ENCODE measurements at places on chromosomes 16 and 17. TPM values are rescaled to one million over a fixed set of nuclear protein-coding genes. Genes with fewer than 3 reads are reported as not detected.

DNA sequence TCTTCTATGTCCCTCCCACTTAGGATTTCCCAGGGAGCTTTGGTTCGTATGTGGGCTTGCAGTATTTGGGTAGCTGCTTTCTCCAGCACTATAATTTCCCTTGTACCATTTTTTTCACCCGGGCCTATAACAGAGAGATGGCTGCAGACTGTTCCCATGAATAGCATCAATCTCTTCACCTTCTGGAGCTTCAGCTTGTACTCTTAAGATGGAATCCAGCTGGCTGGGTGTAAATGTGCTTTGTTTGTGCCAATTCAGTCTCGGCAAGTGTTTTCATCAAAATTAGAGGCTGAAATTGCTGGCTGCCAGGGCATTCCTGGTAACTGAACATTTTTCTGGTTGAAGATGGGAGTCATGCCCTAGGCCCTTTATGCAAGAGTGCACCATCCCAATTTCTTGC is 12.2 kb upstream of the CPD start:
- DNase-seq, result no peak

DNA sequence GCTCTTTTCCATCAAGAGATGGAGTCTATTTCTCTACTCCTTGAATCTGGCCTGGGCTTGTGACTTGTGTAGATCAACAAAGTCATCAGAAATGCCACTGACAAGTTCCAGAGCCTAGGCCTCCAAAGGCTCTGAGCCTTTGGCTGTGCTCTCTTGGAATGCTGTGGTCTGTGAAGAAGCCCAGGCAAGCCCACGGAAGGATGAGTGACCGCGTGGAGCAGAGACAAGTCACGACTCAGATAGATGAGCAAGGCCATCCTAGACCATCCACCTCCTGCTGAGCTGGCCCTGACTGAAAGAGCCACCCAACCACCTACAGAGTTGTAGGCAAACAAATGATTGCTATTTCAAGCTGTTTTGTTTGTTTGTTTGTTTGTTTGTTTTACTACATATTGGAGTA is 11.6 kb upstream of the ICAM2 start:
- DNase-seq, result no peak

DNA sequence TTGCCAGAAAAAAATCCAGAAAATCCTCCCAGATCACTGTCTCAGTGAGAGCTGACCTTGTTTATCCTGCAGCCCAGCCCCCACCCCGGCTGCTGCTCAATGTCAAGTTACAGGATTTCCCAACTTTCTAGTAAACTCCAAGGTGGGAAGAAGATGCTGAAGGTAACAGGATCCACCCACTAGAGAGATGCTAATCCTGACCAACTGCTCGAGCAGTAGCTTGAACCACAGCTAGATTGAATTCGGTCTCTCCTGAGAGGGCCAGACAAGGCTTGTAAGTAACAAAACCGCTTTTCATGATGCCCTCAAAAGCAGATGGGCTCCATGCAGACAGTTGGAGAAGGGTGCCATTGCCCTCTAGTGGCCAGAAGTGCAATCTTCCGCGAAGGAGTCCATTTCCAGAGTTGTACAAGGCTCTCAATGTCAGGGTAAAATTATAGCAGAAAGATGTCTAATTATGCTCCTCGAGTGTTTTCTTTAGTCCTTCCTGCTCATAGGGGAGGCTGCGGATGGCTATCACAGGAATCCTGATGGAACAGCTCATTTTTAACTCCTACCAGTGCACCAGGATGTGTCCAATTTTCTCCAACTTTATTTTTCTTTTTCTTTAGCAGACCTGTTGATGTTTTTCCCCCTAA is 3.9 kb downstream of the CDH11 start:
- peak; percentile 84 for DNase-seq

DNA sequence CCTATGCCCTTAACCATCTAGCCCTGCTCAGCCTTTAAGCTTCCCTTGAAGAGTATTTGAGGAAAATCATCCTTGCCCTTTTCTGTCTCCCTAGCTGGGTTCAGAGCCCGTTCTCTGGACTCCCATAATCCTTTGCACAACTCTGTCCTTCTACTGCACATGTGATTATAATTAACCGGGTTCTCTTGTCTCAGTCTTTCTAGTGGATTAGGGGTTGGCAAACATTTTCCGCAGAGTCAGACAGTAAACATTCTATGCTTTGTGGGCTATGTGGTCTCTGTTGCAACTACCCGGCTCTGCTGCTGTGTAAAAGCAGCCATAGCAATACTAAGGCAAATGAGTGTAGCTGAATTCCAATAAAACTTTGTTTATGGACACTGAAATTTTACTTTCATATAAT is 80.0 kb downstream of the CDRT15 start:
- DNase-seq, result no peak

DNA sequence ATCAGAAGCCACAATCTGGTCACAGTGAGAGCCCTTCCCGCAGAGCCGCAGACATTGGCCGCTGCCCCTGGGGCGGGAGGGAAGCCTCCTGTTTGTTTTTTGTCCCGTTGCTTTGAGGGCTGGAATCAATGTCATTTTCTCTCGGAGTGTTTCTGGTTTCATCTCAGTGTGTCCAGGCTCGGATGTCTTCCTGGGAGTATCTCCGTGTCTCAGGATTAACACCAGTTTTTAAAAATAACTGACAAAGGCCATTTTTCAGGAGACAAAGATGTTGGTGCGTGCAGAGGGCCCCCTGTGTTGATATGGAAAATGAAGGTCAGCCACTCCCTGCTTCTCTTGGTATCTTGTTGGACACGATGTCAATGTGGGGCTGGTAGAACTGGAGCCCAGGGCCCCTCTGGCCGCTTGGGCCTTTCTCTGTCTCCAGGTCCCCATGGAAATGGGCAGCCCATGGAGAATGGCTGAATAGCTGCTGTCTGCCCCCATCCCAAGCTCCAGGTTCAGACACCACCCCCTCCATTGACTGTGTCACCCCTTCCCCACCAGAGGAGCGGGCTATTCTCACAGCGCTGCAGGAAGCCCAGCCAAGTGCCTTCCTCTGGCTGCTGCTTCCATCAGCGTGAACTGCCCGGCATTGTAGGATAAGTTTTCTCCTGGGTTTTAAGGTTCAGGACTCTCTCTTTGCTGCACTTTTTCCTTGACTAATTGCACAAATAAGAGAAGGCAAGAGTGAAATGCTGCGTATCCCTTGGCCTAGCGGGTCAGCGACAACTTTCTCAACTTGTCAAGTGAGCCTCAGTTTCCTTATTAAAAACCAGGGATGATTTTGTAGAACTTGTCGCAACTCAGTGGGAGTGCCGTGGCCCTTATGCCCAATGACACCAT is 72.2 kb upstream of the METTL9 start:
- no peak for DNase-seq

DNA sequence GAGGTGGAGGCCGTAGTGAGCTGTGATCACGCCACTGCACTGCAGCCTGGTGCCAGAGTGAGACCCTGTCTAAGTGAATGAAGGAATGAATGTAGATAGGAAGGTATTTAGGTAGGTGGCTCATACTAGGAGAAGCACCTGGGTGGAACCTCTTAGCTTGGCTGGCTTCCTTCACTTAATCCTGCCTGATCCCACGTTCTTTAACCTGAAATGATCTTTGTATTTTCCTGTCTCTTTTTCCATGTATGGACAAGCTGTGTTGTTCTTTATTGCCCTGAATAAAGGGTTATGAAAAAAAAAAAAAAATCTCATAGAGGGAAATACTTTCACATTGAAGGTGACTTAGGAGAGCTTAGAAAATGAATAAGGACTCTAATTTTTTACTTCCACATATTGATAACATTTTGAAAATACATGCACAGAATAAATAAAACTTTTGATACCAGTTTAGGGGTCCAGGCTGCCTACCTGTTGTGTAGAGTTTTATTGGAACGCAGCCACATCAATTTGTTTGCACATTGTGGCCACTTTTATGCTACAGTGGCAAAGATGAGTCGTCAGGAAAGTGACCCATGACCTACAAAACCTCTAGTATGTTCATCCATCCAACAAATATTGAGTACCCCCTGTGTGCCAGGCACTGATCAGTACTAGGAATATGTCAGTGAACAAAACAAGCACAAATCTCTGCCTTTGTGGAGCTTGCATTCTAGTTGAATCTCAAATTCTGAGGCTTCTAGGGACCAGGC is 44.6 kb downstream of the VPS35L start:
- DNase-seq, result no peak

- DNase-seq, result peak; percentile 91
Observed at GRCh38 chr17:78127239-78127887, 1.2 kb downstream of the TMC6 start.

GRCh38 chr16:66925322-66925840 is at the start of gene RRAD:
Gene RRAD, minus strand, starts transcription at chr16:66925535. Its CDS starts 356 bp downstream, at chr16:66925179.
- DNase-seq, result no peak

The KCNH6 gene
- polyA plus RNA-seq, result 4.8 TPM

GRCh38 chr17:61280338-61280737 is 119.3 kb upstream of the TBX2 start:
- no peak for DNase-seq
